ENCODE measurements at places on chromosomes 11 and 22.

- DNase-seq: no peak
These were observed 40.8 kb downstream of the MAP6 start for GRCh38 chr11:75627906-75628668.

- DNase-seq: no peak
These were observed 173.2 kb upstream of the SORL1-AS1 start for GRCh38 chr11:121625777-121626506.

GRCh38 chr11:88508418-88508758, 170.9 kb upstream of the CTSC start:
- DNase-seq: no peak

DNA sequence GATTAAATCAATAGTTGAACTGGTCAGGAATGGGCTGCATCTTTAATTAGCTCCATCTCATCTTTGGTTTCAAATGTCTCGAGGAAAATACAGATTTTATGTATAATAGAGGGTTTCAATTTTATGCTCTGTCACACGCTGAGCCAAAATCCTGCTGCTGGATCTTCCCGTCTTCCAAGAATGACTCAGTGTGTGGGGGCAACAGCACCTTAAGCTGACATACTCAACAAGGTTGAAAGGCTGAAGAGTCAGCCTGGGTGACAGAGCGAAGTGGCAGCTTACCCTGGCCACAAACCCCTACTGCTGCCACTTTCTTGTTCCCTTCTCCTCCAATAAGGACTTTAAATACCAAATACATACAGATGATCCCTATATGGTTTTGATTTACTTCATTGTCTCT, 9.0 kb upstream of the PCF11 start:
- DNase-seq: no peak

- DNase-seq: peak; percentile 87
These were observed 9.2 kb downstream of the FBLN1 start for GRCh38 chr22:45511847-45512261.

DNA sequence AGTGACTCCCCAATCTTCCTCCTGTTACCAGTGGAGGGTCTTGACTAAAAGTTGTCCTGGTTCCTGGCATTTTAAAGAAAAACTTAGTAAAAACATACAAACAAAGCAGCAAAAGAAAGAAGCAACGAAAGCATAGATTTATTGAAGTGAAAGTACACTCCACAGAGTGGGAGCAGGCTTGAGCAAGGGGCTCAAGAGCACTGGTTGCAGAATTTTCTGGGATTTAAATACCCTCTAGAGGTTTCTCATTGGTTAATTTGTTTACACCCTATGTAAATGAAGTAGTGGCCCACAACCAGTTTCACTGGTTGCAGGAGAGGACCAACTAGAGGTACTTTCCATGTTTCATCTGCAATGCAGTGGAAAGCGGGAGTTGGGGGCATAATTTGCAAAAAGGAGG, 10.7 kb downstream of the FAM111B start:
- DNase-seq: no peak

DNA sequence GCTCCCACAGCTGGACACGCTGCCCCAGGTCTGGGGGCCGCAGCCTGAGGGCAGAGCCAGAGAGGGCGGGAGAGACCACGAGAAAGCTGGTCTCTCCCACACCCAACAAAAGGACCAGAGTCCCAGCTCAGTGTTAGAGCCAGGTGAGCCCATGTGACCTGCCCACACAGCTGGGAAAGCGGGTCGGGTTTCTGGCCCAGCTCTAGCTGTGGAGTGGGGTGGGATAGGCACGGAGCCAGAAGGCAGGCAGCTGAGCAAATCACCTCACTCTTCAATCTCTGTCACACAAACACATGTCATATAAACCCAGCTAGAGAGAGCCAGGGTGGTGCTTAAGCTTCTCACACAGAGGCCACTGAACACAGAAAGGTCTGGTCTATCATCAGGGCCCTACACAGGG, 7.8 kb upstream of the EIF3D start:
- DNase-seq: no peak

DNA sequence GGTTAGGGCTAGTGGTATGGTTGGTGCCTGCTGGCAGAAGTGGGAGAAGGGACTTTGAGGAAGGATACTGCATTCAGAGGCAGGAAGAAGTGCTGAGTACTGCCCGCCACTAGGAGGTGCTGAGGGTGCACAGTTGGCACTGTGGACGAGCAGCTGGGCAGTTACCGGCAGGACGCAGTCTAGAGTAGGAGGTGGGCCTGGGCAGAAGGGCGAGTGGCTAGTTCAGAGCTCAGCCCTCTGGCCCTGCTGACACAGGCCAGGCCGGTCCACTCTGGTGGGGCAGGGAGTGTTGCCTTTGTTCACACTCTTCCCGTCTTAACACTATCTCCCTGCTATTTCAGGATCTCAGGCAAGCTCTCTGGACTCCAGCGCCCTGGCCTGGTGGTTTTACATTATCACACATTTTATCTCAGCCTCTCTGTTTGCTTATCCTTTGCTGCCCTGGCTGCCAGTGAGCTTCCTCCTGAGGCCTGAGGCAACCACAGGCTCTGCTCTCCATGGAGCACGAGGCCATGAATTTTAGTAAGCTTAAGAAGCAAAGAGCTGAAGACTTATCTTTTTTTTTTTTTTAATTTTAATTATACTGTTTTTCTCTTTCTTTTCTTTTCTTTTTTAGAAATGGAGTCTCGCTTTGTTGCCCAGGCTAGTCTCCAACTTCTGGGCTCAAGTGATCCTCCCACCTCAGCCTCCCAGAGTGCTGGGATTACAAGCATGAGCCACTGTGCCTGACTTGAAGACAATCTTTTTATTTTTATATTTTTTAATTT, 26.9 kb downstream of the SNAP29 start:
- peak; percentile 75 for DNase-seq

DNA sequence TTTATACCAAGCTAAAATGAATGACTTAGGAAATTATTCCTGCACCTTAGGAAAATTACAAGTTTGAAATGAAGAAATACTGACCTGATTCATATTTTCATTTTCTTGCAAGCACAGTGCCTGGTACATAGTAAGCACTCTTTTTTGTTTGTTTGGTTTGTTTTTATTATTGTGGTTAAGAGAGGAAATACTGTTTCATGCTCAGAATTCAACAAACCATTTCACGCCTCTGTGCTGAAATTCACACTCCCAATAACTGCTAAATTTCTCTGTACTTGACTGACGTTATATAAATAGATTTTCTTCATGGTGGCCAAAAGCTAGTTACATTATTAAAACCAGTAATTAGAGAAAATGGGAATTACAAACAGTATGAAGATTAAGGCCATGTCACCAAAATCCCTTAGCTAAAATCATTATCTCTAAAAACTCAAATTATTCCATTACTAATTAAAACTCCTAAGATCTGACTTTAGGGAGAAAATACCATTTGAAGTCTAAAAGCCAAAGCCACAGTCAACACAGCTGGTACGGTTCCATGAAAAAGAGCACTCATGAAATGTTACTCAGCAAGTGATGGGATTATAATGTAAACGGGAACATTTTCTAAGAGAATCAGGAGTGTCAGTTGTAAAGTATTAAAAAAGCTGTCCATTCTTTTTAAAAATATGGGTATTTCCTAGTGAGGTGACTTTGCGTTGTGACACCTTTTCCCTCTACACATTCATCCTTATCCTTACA, 77.8 kb upstream of the DDI1 start:
- DNase-seq: no peak

GRCh38 chr22:26835929-26836528, 178.6 kb downstream of the MIAT start:
- no peak for DNase-seq

- no peak for DNase-seq
These were observed 493.5 kb downstream of the OPCML start for GRCh38 chr11:133038850-133039249.

DNA sequence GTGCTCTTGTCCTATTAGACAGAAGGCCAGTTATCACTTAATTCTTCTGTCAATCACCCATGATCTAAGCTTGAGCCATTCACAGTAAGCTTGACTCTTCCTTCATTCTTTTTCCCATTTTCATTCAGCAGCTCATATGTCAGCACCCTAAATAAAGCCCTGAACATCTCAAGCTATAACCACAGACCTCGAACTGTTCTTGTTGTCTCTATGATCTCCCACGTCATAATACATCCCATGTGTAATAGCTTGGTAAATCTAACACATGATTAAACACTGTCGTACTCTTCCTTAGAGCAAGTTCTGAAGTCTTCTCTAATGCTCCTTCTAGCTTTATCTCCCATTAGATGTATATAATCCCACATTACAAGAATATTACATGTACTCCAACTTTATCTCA, 14.4 kb downstream of the MUC15 start:
- no peak for DNase-seq

DNA sequence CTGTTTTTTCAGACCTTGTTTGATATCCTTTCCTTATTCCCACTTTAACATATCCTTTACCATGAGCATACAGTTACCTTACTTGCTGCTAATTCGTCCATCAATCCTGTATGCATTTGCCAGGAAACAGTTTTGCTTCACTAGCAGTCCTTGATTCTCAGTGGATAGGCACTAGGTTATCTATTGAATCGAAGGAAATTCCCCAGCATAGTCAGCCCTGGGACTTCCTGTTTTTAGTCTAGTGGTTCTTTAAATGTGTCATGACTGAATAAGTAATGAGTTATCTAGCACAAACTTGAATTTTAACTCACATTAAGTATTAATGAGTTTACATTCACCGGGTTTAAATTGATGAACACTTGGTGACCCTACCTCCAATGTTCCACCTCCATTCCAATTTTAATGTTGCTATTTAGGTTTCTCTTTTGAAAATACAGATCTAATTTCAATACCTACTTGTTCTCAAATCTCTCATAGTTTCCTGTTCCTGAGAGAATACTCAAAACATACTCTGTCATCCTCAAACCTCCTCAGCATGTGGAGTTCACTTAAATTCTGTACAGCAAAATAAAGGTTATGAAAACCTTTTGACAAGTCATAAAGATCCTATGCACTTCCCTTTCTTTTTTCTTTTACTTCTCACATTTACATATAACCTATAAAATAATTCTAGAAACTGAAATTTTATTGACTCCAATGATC, 1375.1 kb upstream of the TENM4 start:
- DNase-seq: no peak

DNA sequence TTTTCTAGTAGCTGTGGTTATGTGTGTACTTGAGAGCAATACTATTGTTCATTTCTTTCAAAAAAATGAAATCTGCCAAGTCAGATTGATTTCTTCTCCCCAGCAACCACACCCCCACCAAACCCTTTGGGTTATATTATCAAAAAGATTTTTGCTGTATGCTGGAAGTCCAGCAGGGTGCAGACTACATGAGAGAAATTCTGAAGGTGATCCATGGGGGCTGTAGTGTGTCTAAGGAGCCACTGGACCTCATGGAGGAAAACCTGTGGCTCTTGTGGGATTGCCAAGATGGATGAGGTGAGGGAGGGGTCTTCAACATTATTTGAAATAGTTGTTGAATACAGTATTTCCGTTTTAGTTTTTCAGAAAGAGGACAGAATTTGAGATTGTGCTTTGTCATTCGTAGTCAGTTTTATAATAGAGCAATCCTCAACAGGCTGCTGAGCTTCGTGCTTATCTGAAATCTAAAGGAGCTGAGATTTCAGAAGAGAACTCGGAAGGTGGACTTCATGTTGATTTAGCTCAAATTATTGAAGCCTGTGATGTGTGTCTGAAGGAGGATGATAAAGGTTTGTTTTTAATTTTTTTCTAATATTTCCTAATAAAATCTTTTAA, 3.1 kb downstream of the EIF3M start:
- no peak for DNase-seq

- no peak for DNase-seq
These were observed 496.6 kb downstream of the TBC1D22A start for GRCh38 chr22:47259049-47259448.

GRCh38 chr11:59283825-59284772, 71.4 kb upstream of the MPEG1 start:
- peak; percentile 41 for DNase-seq

GRCh38 chr11:41050791-41051190, 408.7 kb downstream of the LRRC4C start:
- no peak for DNase-seq

DNA sequence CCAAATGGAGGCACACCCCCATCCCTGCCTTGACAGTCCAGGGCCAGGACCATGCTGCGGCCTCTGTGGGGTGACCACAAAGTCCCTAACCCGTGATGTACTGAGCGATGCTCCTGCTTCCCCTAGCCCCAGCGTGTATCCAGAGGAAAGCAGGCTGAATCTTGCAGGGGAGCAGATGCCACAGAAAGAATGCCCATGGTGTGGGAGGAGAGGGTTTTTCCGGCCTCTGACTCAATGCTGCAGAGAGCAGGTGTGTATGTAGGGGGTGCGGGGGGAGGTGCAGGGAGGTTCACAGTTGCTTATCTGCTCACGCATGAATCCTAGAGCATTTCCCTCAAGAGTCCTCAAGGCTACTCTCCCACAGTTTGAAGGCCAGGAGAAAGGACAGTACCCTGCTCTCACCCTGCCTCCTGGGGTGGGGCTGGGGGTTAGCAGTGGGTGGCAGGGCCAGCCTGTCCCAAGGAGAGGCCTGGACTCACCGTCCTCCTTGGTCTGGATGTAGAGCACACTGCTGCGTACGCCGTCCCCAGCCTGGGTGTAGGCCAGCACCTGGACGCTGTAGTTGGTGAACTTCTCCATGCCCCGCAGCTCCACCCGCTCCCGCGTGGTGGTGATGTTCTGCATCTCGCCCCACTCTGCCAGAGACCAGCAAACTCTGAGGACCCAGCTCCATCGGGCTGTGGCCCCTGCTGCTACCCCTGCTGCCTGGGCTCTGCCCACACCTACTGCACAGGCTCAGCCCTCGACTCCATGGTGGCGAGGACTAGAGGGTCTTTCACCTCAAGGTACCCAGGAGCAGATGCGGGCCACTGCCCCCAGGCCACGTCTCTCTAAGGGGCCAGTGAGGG, 130.8 kb downstream of the CEP164 start:
- no peak for DNase-seq

GRCh38 chr11:16215352-16215751, 141.0 kb downstream of the SOX6 start:
- no peak for DNase-seq

GRCh38 chr11:124674571-124674970, 867 bp downstream of the SPA17 start:
- no peak for DNase-seq

- no peak for DNase-seq
These were observed 4.9 kb upstream of the TCN2 start for GRCh38 chr22:30602049-30602448.

DNA sequence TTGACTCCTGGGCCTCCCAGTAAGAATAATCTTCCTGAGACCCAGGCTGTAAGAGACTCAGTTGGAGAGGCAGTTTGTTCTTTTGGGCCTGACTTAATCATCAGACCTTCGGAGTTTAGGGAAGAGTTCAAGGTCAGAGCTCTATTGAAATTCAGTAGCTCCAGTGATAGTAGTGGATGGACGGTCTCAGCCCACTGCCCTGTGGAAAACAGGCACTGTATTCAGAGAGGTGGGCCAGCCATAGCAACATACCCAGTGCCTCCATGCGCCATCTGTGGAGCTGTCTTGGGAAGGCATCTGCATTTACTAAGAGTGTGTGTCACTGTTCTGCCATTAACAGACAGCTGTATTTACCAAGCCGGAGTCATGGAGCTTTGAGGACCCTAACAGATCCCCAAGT, 2.9 kb downstream of the SMARCB1 start:
- no peak for DNase-seq
